LNCaP clone FGC (cell line): ENCODE measurements at places on chromosomes 5 and 9.

DNA sequence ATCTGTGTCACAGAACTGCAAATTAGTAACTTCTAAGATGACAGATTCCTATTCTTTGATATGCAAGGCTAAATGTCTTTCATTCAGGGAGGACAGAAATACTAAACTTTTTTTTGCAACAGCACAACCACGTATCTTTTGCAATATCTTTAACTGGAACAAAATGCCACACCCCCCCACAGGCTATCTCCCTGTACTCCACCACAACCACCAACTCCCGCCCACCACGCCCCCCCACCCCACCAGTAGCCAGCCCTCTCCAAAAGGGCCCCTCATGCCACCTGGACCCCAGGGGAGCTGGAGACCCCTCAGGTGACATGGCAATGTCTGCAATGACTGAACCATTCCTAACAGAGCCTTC is 131.8 kb downstream of the ROR2 start:
- no peak for DNase-seq

- DNase-seq: no peak
Measured at GRCh38 chr5:123701511-123702200, 189.7 kb downstream of the CSNK1G3 start.

GRCh38 chr5:138444774-138445546 is 6.1 kb downstream of the REEP2 start:
- DNase-seq: no peak

GRCh38 chr5:43171451-43171850 is 20.6 kb upstream of the NIM1K start:
- DNase-seq: no peak

DNA sequence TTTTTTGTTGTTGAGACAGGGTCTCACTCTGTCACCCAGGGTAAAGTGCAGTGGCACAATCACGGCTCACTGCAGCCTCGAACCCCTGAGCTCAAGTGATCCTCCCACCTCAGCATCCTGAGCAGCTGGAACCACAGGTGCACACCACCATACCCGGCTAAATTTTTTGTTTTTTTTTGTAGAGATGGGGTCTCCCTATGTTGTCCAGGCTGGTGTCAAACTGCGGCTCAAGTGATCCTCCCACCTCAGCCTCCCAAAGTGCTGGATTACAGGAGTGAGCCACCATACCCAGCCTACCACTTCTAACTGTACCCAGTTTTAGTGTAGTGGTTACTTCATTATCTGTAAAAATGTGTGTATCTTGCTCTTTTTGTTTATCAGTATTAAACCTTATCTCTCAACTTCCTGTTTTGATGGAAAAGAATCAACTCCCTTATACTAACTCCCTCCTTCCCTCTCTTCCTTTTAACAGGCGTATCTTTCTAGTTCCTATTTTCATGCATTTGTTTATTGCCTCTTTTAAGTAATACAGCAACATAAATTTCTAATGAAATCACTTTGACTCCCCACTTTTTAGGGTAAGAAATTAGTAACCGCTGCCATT is 33.1 kb downstream of the GRAMD2B start:
- DNase-seq: no peak

DNA sequence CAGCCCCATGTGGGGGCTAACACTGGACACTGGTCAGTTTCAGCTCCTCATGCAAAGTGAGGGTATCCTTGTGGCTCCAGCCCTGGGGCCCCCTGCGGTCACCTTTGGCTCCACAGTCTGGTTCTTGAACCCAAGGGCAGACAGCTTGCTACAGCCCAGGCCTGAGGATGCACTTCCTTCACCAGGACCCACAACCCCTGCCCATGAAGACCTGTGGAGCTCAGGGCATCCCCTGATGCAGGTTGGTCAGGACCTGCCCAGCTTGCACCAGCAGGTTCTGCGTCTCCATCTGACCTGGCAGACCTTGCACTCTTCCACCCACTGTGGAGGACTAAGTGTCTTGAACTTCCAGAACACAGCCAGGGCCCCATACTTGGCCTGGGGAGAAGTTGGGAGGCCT is 3.7 kb upstream of the MRNIP start:
- DNase-seq: no peak

GRCh38 chr9:110206389-110206788 is 1.6 kb downstream of the C9orf152 start:
- no peak for DNase-seq

GRCh38 chr9:97980479-97980803 is 2.7 kb upstream of the ANP32B start:
- DNase-seq: no peak

GRCh38 chr9:84139296-84140070 is 158.9 kb downstream of the RMI1 start:
- DNase-seq: peak; percentile 75
